ENCODE measurements at places on chromosomes 13 and 19.

- no peak for DNase-seq
These were observed 99.4 kb downstream of the WASF3 start for GRCh38 chr13:26656919-26657318.

- no peak for DNase-seq
These were observed 107.7 kb downstream of the FRY start for GRCh38 chr13:32139251-32139650.

GRCh38 chr13:107252428-107252827, 684.5 kb upstream of the ARGLU1 start:
- no peak for DNase-seq

DNA sequence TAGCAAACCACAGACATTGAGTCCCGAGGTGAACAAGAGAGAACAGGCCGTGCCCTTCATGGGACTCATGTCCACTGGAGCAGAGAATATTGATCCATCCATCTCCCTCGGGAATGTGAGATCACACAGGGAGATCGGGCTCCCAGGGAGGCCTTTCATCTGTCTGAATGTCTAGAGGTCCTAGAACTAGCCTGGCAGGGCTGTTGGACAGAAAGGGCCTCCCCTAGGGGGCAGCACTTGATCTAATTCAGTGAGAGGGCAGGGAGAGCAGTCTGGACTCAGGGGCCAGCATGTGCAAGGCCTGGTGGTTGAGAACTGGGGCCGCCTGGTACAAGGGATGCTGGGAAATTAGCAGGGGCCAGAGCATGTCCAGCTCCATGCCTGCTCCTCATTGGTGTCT, 4.3 kb downstream of the RUVBL2 start:
- no peak for DNase-seq

DNA sequence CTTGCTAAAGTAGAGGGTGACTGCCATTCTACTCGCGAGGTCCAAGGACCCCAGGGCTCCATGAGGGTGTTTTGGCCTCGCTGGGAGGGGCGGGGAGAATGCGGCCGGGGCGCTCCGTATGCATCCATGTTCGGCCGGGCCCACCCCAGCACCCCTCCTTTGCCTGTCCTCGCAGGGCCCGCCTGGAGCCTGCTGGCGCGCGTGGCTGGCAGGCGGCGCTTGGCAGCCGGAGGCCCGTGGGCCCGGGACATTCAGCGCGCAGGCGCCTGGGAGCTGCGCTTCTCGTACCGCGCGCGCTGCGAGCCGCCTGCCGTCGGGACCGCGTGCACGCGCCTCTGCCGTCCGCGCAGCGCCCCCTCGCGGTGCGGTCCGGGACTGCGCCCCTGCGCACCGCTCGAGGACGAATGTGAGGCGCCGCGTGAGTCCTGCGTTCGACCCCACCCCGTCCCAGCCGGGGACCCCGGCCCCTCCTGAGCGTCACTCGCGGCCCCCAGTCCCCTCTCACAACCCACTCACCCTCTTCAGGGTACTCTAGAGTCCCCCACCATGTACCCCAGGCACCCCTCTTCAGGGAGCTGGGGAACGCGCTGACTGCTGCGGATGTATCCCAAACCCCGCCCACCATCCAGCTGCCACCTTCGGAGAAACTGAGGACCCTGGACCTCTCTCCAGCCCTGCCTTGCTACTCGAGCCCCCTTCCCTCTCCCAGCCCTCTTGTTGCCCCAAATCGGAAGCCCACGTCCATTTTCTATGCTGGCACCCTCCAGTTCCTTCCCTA, 4.1 kb downstream of the DLL3 start:
- DNase-seq, result no peak

- DNase-seq, result no peak
These were observed 208.0 kb downstream of the DLEU7 start for GRCh38 chr13:50635504-50635903.

DNA sequence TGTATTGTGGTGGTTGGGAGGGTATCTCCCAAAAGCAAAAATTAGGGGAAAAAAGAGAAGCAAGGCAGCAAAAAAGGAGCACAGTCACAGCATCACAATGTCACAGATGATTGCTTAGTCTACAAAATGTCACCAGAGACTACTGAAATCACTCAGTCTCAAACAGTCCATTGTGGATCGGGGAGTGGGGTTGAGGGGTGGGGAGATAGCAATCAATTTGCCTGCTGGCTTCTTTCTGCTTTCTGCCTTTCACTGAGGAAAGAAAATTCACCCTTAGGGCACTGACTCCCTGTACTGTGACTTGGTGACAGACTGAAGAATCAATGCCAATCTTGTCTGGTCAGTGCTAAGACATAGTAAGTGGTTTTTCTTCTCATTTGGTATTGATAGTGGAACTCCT, 2127.1 kb upstream of the PCDH20 start:
- no peak for DNase-seq

DNA sequence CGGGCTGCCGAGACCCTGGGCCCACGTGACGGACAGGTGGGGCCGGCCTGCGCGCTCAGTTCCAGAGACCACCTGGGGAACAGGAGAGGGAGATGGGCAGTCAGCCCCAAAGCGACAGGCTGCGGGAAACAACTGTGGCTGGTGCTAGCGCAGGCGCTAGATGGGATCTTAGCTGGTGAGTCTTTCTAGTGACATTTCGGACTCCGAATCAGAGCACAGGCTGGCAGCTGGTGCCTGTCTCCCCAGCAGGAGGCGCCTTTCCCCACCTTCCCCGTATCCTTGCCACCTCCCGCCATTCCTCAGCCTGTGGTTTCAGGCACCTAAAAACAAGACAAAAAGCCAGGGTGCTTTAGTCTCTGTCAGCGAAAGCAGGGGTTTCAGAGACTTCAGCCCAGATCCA, 19.4 kb upstream of the RANBP3 start:
- DNase-seq, result no peak

GRCh38 chr19:29290853-29291252, 77.9 kb upstream of the UQCRFS1 start:
- DNase-seq, result no peak

GRCh38 chr13:84082462-84082861, 200.2 kb upstream of the SLITRK1 start:
- DNase-seq, result no peak

Data from NCI-H1105 (cell line).